ENCODE measurements at places on chromosomes 12 and 14.
A peak's percentile ranks its signal among the peaks of the same experiment; 100 is the strongest.

- peak; percentile 5 for DNase-seq
Observed at GRCh38 chr12:107903341-107904061, 129.0 kb downstream of the ASCL4 start.

DNA sequence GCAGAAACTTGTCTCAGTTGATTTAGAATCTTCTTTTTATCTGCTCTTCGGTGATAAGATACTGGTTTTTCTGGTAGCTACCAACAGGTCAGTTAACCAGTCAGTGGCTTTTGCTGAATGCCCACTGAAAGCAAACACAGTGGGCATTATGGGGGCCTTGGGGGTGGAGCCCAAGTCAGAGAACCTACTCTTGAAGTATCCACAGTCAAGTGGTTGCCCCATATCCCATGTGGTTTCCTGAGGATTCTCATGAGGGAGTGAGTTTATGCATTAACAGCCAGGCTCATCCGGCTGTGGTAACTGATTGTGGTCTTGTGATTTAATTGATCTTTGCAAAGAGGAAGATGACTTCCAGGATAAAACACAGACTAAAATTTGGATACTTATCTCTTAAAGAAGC is 83.7 kb downstream of the ST8SIA1 start:
- DNase-seq = no peak

DNA sequence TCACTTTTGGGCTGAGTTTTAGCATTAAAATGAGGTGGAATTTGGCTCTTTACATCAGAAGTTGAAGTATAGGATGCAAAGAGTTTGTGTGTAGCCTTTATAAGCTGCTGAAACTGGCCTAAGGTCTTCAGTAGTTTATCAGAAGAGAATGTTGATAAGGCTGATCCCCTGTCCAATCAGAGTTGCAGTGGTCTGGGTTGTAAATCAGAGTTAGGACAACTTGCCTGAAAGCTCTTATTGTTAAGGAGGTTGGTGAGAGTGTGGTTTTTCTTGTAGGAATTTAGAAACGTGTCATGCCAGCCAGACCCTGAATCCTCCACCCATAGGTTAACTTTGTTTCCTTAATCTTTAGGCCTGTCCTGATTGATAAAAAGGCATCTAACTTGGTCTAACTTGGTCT is 143.5 kb downstream of the ST8SIA1 start:
- DNase-seq = no peak

- no peak for DNase-seq
Observed at GRCh38 chr14:71539650-71540285, 392.5 kb upstream of the RGS6 start.

DNA sequence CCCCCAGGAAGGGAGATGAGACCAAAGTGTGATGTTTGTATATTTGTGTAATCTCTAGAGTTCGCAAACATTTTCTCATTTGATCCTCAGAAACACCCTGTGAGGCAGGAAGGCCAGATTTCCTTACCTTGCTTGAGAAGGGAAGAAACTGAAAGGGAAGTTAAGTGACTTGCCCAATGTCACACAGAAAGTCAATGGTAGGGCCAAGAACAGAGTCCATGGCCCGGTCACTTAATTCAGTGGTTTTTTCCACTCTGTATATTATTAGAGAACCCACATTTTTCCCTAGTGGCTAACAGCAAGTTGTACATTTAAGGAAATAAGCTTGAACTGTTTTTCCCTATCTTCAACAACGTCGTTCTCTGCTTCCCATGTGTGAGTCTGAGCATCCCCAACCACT is 25.6 kb upstream of the CHPT1 start:
- DNase-seq = no peak

- DNase-seq = no peak
Observed at GRCh38 chr14:83825843-83826242, 1704.1 kb upstream of the FLRT2 start.

DNA sequence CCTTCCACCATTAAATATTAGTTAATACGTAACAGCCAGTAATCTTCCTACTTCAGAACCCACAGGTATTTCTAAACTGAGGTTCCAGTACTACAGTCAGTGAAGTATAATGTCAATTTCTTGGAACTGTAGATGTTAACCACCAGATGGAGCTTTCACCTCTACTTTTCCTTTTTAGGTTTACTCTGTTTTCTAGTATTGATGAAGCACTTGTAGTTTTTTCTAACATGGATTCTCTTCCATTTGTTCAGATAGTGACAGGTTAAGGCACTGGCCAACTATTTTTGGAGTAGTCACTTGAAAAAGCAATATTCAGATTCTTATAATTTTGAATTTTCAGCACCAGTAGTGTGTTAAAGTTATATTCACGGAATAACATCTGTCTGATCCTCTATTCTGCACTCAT is 4.6 kb upstream of the SEC23A start:
- peak; percentile 47 for DNase-seq

- DNase-seq = no peak
Observed at GRCh38 chr12:68374307-68374982, 42.3 kb upstream of the MDM1 start.

DNA sequence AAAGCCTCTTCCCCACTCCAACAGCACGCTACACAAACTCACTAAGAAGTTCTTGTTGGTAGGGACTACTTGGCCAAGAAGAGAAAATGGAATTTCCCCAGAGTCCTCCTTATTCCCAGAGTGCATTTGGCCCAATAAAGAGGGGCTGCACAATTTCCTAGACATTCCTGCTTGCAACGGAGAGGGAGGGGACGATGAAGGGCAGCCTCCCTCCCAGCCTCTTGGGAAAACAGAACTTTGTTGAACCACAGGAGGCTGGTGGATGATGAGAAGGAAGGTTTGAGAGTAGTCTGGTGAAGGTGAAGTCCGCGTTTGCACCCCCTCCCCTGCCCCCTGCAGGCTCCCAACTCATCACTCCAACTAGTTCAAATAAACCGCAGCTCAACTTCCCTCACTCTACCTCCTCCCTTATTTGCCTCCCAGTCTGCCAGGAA is 19.1 kb upstream of the TBX3 start:
- no peak for DNase-seq

DNA sequence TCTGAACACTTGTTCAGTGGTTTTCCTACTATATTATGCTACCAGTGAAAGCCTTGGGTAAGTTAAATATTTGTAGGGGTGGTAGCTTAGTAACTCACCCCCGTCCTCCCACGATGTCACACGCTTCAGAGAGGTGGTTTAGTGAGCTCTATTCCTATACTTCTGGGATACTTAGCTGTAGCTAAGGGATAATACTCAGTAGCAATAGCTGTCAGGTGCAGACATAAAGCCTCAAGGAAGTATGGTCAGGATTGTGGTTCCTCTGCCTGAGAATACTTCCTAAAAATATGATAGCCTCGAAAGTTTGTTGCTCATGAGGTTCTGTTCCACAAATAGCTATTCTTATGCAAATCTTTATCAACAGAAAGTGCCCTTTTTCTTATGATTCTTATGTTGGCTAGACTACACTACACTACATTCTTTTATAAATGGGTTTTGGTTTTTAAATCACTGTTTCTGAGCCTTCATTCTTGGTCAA is 11.9 kb downstream of the DLST start:
- no peak for DNase-seq

DNA sequence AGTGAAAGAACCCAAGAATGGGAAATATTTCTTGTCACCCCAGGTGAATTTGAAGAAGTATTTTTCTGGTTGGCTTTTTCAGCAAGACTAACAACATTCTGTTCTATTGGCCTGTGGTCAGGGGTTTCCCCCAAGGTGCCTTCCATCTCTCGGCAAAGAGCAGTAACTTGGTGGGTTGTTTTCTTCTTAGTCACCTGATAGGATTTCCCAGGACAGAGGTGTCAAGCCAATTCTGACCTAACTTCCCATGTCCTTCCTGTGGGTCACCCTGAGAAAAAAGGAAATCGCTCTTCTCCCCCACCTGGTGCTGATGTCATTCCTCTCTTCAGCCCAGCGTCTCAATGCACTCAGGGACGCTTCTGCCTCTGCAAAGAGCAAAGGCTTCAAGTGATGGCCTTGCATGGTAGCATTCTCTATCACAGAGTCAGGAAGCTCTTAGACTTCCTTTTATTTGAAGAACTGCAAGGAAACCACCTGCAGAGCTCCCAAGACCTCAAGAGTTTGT is 16.1 kb upstream of the IFNG start:
- no peak for DNase-seq

DNA sequence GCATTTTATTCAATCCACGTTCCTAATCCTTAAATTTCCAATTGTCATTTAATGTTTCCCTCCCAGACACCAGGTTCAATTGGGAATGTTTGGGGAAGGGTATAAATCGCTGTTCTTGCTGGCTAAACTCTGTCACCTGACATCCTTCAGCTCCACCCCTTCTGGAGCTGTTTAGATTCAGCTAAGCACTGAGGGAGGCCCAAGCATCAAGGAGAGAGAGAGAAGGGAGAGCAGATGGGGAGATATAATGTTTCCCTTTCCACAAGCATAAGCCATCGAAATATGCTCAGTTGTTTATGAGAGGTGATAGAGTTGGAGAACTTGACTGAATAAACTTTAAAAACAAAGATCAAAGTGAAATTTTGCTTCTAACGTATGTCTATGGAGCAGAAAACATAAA is 1.8 kb downstream of the ABCC9 start:
- DNase-seq = no peak

- no peak for DNase-seq
Observed at GRCh38 chr12:48997719-48998496, 1.3 kb downstream of the DDN start.

DNA sequence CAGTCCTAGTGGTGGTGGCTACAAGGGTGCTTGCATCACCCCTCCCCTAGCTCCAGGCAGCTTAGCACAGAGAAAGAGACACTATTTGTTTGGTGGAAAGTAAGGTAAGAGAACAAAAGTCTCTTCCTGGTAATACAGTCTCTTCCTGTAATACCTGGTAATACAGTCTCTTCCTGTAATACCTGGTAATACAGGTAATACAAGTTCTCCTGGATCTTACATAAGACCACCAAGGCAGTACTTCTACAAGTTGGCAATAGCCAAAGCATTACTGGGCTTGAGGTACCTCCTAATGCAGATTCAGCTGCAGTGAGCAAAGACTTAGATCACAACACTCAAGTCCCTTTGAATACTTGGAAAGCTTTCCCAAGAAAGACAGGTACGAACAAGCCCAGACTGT is 77.0 kb downstream of the CATSPERB start:
- no peak for DNase-seq

DNA sequence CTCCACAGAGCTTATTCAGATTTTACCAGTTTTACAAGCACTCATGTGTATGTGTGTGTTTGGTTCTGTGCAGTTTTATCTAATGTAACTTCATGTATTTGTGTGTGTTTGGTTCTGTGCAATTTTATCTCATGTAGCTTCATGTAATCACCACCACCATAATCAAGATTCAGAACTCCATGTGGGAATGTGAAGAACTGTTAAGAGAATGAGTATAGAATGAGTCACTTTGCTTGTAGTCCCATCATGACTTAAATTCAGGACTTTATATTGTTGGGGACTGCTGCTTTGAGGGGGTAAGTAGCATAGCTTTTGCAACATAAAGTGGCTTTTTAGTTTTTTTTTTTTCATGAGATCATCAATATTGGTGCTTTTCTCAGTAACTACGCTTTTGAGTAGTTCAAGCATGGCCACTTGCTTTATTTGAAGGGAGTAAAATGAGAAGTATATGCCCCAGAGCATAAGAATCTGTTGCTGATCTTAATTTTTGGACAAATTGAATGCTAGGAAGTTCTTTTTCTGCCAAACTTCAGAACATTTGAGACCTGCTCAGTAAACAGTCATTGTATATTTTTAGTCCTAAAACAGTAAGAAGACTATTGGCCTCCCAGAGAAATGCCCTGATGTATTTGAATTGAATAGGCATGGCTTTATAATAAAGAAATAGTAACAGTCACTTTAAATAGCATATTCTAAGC is 28.8 kb downstream of the PROX2 start:
- DNase-seq = peak; percentile 80

All from EH (cell line).